ENCODE measurements at places on chromosomes 1 and 21. TPM values are rescaled to one million over a fixed set of nuclear protein-coding genes. Genes with fewer than 3 reads are reported as not detected.

- DNase-seq, result no peak
Observed at GRCh38 chr1:8086055-8086454, 59.9 kb upstream of the ERRFI1 start.

GRCh38 chr1:43021547-43022474 lies 63.1 kb upstream of the SLC2A1 start:
- peak; percentile 65 for DNase-seq

DNA sequence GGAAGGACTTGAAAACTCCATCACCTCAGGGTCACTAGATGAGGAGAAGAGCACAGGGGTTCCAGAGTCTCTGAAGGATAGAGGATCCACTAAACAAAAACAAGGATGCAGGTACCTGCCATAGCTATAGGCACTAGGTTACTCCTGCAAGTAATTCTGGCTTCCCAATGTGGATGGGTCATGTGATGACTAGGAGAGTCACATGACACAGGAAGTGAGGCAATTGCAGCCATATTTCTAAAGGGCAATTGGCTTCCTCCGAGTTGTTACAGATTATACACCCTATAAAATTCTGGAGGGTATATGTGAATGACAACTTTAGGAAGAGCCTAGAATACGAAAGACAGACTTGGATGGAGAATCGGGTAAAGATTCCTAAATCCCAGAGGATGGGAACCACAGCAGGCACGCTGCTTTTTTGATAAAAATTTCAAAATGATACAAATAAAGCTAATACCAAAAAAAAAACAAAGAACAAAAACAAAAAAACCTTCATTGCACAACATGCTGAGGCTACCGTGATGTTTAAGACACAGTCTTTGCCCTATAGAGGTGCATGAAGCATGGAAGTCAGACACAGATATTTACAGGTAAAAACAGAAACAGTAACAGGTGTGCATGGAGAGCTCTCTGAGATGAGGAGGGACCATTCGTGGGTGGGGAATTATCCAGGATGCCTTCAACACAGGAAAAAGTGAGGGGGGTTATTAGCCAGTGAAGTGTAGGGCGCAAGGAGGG lies 10.5 kb downstream of the MTX1 start:
- peak; percentile 46 for DNase-seq

GRCh38 chr1:94031154-94031553 lies 89.8 kb downstream of the ABCA4 start:
- no peak for DNase-seq

DNA sequence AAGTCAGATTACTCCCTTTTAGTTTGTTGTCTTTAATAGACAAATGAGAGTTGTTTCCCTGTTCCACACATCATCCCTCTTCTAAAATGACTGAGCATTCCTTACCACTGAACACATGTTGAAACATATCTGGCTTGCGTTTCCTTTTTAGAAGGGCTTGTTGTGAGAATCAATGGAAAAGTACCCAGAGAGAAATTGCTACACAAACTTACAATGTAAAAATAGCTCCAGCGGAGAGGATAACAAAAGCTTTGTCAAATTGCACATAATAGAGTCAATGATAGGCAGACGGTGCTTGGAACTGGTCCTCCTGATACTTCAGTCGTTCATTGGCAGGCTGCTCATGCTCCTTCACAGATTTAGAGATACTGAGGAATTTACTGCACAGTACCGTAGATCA lies 123.9 kb downstream of the CYYR1 start:
- DNase-seq, result no peak

DNA sequence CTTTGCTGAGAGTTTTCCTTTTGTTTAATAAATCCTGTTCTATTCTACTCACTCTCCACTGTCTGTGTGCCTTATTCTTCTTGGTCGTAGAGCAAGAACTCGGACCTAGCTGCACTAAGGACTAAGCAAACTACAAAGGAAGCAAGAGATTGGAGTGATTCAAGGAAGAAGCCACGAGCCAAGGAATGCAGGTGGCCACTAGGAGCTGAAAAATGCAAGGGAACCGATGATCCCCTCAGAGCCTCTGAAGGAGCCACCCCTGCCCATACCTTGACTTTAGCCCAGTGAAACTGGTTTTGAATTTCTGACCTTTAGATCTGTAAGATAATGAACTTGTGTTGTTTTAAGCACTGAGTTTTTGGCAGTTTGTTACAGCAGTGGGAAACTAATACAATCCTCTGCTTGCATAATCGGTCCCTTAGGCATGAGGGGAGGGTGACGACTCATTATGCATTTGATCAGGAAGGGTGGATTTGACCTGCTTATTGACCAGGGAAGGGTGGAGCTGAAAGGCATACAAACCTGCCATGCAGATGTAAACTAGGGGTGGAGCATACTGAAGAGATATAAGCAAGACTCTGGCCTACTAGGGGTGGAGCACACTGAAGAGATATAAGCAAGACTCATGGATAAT lies 6.2 kb upstream of the CA6 start:
- DNase-seq, result peak; percentile 54

GRCh38 chr1:17149771-17150170 lies 30.5 kb upstream of the PADI2 start:
- DNase-seq, result no peak

DNA sequence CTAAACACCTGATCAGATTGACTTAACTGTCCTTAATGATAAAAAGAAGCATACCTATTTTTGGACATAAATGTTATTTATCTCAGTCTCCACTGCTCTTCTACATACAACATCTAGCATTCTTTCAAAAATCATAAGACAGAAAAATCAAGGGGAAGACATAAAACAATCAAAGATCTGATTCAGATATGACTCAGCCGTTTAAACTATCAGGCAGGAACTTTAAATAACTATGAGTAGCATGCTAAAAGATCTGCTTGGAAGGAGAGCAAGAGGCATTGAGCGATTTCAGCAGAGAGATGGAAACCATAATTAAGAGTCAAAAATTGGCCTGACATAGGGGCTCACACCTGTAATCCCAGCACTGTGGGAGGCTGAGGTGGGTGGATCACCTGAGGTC lies 27.2 kb upstream of the SLC22A15 start:
- DNase-seq, result no peak

DNA sequence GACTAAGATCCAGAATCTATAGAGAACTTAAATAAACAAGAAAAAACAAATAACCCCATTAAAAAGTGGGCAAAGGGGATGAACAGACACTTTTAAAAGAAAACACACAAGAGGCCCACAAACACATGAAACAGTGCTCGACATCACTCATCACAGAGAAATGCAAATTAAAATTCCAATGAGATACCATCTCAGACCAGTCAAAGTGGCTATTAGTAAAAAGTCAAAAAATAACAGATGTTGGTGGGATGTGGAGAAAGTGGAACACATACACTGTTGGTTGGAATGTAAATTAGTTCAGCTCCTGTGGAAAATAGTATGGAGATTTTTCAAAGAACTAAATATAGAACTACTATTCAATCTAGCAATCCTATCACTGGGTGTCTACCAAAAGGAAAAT lies 143.1 kb downstream of the IFI44 start:
- no peak for DNase-seq

DNA sequence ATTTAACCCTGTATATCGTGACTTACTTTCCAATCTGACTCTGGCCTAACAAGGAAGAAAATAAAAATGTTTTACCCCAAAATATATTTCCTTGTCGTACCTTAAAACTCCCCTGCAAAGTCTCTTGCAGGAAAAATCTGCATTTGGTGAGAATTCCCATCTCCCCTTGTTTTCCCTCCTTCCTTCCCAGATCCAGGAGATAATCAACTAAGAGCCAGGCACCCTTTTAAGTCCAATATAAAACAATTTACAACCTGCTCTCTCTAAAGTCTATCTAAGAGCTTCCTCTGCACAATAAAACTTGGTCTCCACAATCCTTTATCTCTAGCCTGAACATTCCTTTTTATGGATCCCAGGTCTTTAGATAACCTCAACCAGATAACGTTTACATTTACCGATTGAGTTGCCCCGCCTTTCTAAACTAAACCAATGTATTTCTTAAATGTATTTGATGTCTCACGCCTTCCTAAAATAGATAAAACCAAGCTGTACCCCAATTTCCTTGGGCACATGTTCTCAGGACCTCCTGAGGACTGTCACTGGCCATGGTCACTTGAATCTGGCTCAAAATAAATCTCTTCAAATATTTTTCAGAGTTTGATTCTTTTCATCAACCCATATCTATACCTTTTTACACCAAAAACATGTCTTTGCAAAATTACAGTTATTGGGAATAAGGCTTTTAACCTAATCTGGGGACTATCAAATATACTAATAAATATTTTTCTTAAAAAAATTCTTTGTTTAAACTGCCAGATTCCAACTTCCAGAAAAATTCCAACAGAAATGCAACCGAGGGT lies 993 bp downstream of the DDX59 start:
- DNase-seq, result no peak

DNA sequence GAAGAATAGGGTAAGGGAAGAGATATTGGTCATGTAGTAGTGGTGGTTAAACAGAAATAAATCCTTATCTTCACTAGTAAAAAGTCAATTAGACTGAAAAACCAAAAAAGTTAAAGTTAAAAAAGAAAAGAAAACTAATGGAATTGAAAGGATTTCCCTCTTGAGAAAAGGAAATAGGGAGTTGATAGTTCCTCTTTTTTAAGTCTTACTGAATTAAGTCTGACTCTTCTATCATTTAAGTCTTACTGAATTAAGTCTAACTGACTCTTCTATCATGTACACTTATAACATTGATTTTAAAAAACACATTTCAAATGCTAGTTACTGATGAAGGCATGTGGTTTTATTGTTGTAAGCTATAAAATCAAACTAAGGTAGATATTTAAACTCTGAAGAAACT lies 49.5 kb upstream of the TENT5C start:
- no peak for DNase-seq

GRCh38 chr1:158046715-158047510 lies 53.5 kb downstream of the KIRREL1 start:
- peak; percentile 60 for DNase-seq

- DNase-seq, result peak; percentile 23
Observed at GRCh38 chr1:28718586-28719331, 18.0 kb upstream of the YTHDF2 start.

GRCh38 chr1:37666241-37666867 lies 26.0 kb upstream of the CDCA8 start:
- DNase-seq, result no peak

DNA sequence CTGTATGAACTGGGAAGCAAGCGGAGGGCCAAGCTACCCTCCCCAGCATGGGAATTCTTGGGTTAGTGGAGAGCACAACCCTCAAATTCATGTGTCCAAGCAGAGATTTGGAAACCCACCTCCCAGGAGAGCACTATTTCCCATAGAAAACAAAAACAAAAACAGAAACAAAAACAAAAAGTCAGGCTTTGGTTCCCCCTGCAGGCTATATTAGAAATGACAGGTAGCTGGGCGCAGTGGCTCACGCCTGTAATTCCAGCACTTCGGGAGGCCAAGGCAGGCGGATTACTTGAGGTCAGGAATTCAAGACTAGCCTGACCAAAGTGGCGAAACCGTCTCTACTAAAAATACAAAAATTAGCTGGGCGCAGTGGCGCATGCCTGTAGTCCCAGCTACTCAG lies 10.8 kb downstream of the MINDY1 start:
- DNase-seq, result no peak

DNA sequence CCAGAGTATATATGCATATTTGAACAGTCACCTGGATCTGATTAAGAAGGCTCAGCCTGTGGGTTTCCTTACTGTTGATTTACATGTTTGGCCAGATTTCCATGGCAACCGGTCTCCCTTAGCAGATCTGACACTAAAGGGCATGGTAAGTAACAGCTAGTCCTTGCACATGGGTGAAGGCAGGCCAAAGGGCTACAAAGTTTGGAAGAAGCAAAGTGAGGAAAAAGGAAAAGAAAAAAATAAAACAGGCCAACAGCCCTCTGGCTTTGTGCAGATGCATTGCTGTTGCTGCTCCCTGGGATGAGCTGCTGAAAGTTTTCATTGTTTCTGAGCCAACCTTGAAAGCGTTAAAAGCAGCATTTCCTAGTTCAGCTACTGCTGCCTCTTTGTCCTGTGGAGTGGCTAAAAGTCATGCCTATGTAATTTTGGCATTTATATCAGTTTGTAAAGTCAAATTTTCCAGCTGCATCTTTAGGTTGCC lies 176.5 kb upstream of the HOOK1 start:
- peak; percentile 80 for DNase-seq

- DNase-seq, result peak; percentile 23
Observed at GRCh38 chr21:44013380-44014088, 1.4 kb downstream of the TRAPPC10 start.

- no peak for DNase-seq
Observed at GRCh38 chr1:92488832-92489231, 2.1 kb upstream of the GFI1 start.

- DNase-seq, result no peak
Observed at GRCh38 chr21:18518054-18518481, 114.5 kb upstream of the TMPRSS15 start.

DNA sequence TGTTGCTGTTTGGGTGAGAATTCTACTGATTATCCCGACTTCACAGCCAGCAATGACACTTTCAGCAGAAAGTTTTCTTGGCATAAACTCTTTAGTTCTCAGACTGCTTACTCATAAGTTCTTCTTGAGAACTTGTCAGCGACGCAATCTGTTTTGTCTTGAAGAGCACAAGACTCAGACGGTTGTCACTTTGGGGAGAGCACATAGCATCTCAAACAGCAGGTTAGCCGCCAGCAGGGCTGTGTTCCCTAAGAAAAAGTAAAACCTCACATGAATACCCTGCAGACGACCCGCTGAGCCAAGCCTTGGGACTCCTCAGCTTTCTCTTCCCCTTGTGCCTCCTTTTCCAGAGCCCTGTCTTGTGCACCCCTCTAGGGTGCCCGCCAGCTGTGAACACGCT lies 11.4 kb downstream of the AGMAT start:
- DNase-seq, result peak; percentile 29

DNA sequence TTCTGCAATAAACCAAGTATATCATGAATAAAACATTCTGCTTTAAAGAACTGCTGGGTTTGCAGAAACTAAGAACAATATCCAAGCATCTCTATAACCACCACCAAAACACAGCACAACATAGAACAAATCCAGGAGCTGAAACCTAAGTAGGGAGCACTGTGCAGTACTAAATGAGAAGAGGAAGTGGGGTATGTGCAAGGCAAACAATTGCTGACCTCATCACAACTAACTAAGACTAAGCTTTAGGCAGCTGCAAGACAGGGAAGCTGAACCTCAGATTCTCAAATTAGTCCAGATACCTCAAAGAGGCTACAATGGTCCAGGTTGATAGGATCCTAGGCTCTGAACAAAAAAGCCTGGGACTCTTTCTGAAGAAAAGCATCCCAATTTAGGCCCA lies 172.6 kb downstream of the SLC44A5 start:
- DNase-seq, result no peak

DNA sequence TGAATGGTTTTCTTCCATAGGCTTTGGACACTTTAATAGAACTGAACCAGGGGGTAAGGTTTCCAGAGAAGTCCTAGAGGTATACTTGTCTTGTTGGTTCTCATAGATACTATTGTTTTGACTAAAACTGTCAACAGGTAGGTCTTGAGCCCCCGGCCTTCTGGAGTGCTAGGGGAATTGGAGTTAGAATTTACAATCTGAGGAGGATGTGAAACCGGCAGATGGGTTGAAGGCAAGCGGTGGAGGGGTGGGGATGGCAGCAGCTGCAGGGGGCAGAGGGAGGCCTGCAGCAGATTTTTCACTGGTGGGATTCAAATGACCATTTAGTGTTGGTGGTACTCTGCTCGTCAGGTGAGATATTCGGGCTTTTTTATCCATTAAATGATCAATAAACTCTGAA lies 4.3 kb upstream of the CD1D start:
- DNase-seq, result no peak

GRCh38 chr1:216626394-216627067 lies 96.7 kb downstream of the ESRRG start:
- no peak for DNase-seq

The FAM110D gene
- total RNA-seq, result not detected

The TDRD5 gene
- 0.87 TPM for total RNA-seq

The RIPPLY3 gene
- total RNA-seq, result 0.15 TPM

The LENEP gene
- not detected for total RNA-seq

The NTRK1 gene
- total RNA-seq, result not detected

The SH2D5 gene
- 9.0 TPM for total RNA-seq

The NES gene
- total RNA-seq, result 1.0 TPM

The IFFO2 gene
- 42.0 TPM for total RNA-seq

Measured in renal cortical epithelial cell (primary cell).